ENCODE measurements at places on chromosomes 5 and 9. TPM values are rescaled to one million over a fixed set of nuclear protein-coding genes. Genes with fewer than 3 reads are reported as not detected.
A peak's percentile ranks its signal among the peaks of the same experiment; 100 is the strongest.

GRCh38 chr9:130058154-130058553 lies 4.4 kb downstream of the GPR107 start:
- DNase-seq: no peak

DNA sequence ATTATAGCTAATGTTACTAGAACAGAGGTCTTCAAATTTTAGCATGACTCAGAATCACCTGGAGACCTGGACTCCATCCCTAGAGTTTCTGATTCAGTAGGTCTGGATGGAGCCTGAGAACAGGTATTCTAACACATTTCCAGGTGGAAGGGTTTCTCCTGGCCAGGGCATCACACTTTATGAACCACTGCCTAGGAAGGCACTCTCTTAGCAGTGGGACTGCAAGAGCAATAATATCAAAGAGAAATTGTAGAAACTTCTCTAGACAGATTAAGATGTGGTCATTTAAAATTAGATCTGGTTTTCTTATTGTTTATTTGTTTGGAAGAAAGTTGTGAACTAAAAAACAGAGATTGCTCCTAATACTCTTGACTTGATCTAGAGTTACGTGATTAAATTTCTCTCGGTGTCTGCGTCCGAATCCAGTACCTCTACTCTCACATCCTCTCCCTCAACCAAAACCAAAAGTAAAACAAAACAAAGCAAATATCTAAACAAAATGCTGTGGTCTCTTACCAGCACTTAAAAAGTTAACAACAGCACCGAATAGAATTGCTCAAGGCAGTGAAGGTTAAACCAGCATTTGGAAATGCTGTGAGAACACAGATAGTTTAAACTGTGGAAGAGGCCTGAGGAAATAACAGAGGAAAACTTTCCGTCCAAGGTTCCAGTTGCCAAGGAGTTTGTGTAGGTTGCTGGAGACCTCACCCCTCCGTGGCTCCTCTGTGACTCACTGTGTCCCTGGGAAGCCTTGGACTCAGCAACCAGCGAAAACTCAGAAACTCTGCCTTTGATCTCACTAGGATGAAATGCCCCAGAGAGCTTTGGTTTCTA lies 193.4 kb downstream of the ARRDC3 start:
- DNase-seq: no peak

DNA sequence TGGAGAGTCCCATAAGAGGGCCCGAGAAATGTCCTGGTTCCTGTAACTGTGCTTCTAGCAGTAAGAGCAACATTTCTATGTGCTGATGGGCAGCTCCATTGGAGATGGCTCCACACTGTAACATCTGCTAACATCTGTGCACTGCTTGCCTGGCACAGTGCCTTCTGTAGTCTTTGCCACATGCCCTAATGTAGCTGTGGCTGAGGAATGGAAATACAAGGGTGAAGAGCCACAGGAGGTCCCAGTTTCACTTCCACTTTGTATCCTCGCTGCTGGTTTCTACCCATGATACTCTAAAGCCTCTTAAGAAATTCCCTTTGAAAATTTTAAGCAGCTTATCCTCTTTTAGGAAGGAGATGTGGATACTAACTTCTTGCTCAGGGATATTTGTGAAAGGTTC lies 97.4 kb downstream of the HOMER1 start:
- DNase-seq: no peak

DNA sequence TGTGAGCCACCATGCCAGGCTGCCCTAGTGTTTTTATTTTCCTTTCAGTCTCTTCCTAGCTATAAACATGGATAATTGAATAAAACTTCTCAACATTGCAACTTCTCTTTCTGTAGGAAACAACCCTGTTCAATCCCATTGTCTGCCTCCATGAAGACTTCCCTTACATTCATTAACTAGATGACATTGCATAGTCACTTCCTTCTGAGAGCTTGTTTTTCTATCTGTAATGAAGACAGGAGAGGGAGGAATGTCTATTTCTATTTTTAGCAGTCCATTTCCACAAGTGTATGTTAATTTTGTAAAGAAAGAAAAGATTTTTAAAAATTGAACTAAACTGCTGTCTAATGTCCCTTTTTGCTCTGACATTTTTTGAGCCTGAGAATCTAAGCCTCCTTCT lies 55.6 kb upstream of the MELK start:
- DNase-seq: peak; percentile 25

DNA sequence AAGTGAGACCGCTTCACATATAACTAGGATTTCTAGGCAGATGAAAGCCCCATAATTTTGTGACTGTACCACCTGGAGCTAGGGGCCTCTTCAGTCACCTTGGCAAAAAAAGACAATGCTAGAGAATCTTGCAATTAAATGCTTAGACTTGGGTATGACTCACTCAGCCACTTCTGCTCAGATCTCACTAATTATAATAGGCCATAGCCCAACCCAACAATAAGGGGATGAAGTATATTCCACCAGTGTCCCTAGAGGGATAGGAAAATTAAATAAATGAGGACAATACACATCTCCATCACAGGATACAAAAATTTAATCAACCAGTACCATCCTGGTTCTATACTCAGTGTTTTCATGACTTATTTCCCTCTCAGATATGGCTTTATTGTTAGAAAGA lies 1079.9 kb upstream of the C9orf72 start:
- no peak for DNase-seq

- no peak for DNase-seq
Measured at GRCh38 chr9:27441741-27442070, 82.4 kb upstream of the IFNK start.

GRCh38 chr5:110865400-110866094 lies 126.7 kb downstream of the SLC25A46 start:
- peak; percentile 33 for DNase-seq

- no peak for DNase-seq
Measured at GRCh38 chr5:124302533-124302932, 443.9 kb downstream of the ZNF608 start.

- DNase-seq: no peak
Measured at GRCh38 chr5:142327111-142327842, 2.5 kb upstream of the SPRY4 start.

- DNase-seq: no peak
Measured at GRCh38 chr9:138103849-138104206, 226.2 kb downstream of the CACNA1B start.

DNA sequence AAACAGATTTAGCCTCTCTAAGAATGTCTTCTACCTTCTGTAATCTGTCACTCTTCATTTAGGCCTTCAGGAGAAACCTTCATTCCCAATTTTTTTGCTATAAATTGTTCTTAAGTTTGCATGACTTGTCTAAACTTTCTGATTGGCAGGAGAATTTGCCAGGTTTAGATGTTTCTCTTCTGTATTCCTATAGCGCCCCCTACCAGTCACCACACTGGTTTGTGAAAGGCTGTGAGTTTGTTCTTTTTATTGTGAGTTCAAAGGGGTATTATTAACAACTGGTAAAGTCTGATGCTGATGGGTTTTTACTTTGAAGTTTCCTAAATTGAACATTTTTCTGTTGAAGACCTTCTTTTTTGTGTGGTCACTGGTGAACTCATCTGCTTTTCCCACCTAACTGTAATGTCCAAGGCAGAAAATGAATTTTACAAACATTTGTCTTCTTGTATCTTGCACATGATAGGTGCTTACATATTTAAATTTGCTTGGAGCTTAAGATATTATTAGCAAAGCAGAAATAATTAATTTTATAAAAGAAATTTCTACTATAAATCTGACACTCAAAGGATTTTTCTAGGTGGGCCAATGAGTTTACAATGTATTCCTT lies 18.4 kb upstream of the F2RL2 start:
- peak; percentile 89 for DNase-seq

- no peak for DNase-seq
Measured at GRCh38 chr9:134234001-134234660, 69.8 kb upstream of the RNU6ATAC start.

DNA sequence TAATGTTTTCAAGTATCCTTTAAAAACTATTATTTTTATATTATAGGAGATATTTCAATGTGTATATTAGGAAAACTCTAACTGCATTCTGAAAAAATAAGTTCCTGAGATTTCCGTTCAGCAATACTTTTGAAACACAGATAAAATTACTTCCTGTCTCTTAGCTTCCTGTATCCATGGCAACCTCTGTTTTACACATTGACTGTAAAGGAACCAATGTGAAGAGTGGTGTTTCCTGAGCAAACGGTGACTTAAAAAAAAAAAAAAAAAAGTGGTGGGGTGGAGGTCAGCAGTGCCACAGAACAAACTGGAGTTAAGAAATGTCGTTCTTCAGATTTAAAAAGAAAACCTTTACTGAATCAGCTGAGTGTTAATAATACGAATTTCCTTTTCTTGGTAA lies at the start of gene LRRC70:
Gene LRRC70 (plus strand): TSS at position 280 of the 400 bp plus-strand sequence. CDS start 620 bp downstream, outside the sequence.
- peak; percentile 99 for DNase-seq

GRCh38 chr9:36150574-36151315 lies 14.2 kb downstream of the GLIPR2 start:
- DNase-seq: peak; percentile 51

DNA sequence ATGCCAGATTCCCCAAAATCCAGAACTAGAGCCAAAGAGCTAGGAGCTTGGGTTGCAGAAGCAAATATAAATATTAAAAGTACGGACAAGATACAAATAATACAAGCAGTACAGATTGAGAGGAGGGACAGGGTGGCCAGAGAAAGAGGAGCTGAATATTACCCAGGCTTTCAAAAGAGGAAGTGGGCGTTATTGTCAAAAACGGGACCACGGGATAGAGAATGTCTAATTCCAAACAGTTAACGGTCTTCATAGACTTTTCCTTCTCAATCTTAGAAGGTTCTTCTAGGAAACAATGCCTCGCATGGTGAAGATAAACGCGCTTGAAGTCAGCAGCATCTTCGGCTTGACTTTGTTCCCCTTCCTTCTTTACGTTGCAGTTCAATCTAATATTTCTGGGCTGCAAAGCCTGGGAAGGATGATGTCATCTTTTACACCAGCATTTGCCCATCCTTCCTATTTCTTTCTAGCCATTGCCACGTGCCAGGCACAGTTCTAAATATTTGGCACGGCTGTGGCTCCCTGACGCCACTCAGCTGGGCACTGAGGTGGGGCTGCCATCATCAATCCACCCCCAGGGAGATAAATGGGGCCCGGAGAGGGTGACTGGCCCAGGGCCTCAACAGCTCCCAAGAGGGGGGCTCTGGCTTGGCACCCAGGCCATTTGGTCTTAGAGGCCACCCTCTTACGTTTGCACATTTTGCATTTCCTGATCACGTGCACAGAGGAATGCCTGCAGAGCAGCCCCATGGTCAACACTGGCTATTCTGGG lies 16.3 kb upstream of the OLFM1 start:
- DNase-seq: no peak

DNA sequence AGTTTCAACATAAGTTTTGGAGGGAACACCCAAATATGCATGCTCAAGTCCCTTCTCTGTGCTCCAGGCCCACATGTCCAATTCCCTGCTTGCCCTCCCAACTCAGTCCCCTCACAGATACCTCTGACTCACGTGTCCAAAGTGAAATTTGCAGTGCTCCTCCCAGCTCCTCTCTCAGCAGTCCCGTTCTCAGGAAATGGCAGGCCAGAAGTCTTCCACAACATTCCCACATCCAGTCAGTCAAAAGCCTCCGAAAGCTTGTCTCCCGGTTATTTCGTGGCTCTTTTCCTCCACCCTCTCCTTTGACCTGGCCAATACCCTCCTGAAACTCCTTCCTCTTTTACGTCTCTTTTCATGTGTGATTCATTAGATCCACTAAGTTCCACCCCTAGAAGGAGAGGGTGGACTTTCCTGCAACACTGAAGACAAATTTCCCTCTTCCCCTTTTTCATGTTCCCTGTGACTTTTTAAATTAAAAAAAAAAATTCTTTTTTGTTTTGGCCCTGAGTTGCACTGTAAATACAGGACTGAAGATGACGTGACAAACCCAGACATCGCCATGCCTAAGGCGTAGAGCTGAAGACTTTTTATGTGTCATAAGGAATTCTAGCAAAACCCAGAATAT lies 12.8 kb upstream of the MGAT1 start:
- DNase-seq: no peak

DNA sequence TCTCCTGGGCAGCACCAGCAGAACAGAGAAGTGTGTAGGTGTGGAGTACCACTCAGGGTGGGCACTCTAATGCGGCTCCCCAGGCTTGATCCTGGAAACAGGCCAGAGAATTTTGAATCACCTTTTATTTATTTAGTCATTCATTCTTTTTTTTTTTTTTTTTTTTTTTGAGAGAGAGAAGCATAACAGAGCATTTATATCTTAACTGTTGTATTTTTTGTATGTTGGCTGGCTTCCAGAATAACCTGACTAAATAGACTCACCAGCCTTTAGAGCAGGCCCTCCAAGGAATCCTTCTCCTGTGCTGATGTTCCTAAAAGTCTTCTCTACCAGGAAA lies 153.4 kb downstream of the PIK3R1 start:
- DNase-seq: peak; percentile 45

DNA sequence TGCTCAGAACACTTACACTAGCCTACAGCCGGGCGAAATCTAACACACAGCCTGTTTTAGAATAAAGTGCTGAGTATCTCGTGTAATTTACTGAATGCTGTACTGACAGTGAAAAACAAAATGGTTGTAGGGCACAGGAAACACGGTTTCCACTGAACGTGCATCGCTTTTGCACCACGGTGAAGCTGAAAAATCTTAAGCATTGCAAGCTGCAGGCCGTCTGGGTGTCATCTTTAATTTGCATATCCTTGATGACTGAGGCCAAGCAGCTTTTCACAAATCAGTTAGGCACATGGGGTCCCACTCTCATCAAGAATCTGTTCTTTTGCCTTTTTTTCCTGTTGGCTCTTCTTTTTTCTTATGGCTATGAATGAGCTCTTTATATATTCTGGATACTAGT lies 58.2 kb downstream of the CAMSAP1 start:
- DNase-seq: no peak

GRCh38 chr5:179309751-179310320 lies 35.4 kb downstream of the ADAMTS2 start:
- DNase-seq: no peak

The GFPT2 gene
- 0.13 TPM for total RNA-seq

The PCDHGA11 gene
- total RNA-seq: 4.0 TPM

The TMEM171 gene
- total RNA-seq: 1.4 TPM

The LIX1 gene
- total RNA-seq: not detected

The ZNF618 gene
- 6.8 TPM for total RNA-seq

The BARX1 gene
- not detected for total RNA-seq

The TAS2R1 gene
- not detected for total RNA-seq

The FAM219A gene
- total RNA-seq: 6.1 TPM
